ENCODE measurements at places on chromosomes 6 and 20.

DNA sequence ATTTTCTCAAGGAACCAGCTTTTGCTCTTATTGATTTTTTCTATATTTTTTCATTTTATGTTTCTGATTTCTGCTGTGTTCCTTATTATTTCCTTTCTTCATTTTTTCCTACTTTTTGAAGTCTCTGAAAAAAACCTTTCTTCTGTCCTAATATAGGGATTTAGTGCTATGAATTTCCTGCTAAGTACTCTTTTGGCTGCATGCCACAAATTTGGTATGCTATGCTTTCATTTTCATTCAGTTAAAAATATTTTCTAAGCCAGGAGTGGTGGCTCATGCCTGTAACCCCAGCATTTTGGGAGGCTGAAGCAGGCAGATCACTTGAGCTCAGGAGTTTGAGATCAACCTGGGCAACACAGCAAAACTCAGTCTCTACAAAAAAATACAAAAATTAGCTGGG is 30.6 kb downstream of the SIRPD start:
- DNase-seq, result no peak

DNA sequence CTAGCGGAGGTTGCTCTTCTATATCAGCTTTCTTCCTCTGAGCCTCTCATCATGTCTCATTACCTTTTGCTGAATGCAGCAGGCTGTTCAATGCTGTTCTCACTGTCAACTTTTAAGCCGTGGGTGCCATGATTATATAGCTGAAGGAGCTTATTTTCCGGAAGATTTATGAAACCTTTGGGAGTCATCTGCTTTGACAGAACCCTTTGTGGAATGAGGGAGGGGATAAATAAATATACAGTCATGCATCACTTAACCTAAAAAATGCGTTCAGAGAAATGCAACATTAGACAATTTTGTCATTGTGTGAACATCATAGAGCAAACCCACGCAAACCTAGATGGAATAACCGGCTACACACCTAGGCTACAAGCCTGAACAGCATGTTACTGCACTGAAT is 102.2 kb upstream of the AKAP12 start:
- no peak for DNase-seq

GRCh38 chr6:24827162-24827561 is 28.4 kb upstream of the ARMH2 start:
- no peak for DNase-seq

- DNase-seq, result no peak
Observed at GRCh38 chr20:42444799-42445198, 744.9 kb downstream of the PTPRT start.

DNA sequence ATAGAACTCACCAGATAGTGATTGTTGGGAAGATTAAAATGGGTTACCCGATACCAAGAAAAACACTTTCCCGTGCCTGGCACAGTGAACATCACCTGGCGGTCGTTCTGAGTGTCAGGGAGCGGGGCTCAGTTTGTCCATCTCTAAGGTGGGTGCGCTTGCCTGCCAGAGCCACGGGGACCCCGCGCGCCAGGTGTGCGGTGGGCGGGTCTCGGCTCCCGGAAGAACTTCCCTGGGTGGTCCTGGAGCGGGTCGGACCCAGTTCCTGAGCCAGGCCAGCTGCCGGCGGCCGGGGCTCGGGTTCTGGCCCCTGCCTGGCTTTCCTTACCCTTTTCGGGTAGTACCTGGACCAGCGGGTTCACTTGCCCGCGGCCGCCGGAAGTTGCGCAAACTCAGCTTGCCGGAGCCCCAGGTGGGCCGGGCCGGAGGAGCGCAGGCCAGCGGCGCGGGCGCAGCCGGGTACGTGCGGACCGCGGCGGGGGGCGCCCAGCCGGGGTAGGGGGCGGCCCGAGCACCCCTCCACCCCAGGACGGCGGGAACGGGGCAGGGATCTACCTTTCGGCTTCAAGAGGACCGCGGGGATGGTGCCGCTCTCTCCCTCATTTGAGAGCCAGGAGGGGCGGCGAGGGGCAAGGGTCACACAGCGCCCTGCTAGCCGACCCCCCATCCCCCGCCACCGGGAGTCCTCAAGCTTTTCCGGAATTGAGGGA is 7.5 kb downstream of the FAM110A start:
- DNase-seq, result no peak

DNA sequence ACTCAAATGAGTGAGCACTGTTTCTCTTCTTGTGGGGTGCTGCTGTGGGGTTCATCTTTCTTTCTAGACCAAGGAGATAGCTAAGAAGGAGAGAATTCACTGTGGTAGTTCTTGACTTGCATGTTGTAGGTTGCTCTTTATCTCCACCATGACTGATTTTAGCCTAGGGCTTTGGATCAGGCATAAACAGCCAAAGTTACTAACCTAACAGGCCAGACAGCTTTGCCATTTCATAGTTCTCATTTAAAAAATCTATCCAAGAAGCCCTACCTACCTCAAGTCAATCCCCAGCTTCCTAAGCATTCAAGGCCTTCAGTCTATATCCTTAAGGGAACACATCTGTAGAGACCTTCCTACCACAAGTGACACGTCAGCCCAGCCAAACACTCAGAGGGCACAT is 107.9 kb upstream of the CARMIL1 start:
- DNase-seq, result no peak

All from cortex of kidney (tissue), 1 donor.